ENCODE measurements at places on chromosomes 6 and 20.

- no peak for DNase-seq
Observed at GRCh38 chr6:29516108-29516507, 28.4 kb upstream of the MAS1L start.

- no peak for DNase-seq
Observed at GRCh38 chr6:2782356-2782708, 17.1 kb downstream of the WRNIP1 start.

DNA sequence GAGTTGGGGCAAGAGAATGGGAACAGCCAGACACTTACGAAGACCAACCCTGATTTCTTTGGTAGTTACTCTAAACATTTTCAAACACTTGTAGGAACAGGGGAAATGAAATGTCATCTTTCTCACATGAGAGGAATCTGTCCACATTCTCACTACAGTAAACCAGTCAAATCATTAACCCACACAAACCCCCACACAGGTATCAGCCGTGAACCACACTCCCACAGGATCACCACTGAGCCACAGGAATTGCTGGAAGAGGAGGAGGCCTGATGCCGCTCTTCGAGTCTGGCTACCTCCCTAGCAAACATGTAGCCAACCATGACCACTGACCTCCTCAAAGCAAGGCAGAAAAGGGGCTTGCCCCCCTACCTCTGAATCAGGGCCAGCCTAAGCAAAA is 6.9 kb upstream of the RSPO3 start:
- no peak for DNase-seq

- no peak for DNase-seq
Observed at GRCh38 chr6:167748458-167749379, 78.0 kb upstream of the AFDN start.

GRCh38 chr20:341682-342081 is 5.2 kb upstream of the NRSN2 start:
- DNase-seq: no peak

DNA sequence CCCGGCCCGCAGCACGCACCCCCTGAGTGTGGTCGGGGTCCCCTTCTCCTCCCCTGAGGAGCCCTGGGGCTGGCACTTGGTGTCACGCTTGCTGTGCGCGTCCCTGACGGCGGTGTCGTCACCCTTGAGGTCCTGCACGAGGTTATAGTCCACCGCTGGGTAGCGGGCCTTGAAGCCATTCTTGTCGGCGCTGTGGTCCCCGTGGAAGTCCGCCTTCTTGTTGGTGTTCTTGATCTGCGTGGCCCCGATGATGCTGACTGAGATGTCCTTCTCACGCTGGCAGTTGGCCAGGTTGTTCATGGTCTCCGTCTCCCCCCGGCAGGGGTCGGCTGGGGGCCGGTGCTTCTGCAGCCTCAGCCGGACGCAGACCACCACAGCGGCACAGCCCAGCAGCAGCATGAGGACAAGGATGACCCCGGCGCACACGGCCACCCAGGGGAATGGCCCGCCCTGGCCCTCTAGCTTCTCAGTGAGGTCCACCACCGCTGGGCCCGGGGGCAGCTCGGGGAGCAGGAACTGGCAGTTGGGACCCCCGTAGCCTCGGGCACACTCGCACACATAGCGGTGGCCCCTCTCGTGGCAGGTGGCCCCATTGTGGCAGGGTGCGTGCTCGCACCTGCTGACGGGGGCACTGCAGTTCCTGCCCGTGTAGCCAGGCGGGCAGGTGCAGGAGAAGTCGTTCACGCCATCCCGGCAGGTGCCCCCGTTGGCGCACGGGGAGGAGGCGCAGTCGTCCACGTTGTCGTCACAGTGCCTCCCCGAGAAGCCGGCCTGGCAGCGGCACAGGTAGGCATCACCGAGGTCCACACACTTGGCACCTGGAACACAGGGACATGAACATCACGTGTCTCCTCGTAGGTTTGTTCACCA is 7.4 kb downstream of the DLL1 start:
- no peak for DNase-seq

DNA sequence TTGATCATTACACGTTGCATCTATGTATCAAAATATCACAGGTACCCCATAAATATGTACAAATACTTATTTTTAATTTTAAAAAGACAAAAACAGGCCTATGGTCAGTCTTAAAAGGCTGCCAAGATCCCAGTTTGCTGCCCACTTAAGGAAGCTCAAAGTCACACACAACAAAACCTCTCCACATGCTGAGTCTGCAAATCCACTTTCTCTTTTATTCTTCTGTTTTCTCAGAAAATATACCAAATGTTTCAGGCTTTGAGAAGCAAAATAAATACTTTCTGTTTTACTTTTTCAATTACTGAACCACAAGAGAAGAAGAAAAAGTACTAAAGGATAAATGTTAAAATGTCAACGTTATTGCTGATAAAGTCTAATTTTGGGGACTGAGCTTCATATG is 107.8 kb upstream of the MANEA start:
- DNase-seq: no peak

GRCh38 chr6:55922406-55922805 is 47.0 kb upstream of the BMP5 start:
- DNase-seq: no peak

GRCh38 chr6:35015476-35015875 is 125.7 kb downstream of the TCP11 start:
- no peak for DNase-seq

GRCh38 chr6:126010040-126010439 is 23.7 kb downstream of the TRMT11 start:
- DNase-seq: no peak

DNA sequence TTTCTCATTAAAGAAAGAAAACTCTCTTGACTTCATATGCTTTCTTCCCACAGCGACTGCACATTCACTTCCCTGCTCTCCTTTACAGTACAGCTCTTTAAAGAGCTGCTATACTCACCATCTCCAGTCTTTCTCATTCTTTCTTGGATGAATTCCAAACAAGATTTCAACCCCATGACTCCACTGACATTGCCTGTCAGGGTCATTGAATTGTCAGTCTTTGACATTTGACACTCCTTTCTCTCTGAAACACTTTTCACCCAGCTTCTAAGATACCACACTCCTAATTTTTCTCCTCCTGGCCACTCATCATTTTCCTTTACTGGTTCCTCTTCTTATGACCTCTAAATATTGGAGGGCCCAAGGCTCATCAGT is 811 bp upstream of the ARMH2 start:
- DNase-seq: no peak

GRCh38 chr20:1669304-1669703 is 11.7 kb upstream of the SIRPG start:
- DNase-seq: peak; percentile 52

DNA sequence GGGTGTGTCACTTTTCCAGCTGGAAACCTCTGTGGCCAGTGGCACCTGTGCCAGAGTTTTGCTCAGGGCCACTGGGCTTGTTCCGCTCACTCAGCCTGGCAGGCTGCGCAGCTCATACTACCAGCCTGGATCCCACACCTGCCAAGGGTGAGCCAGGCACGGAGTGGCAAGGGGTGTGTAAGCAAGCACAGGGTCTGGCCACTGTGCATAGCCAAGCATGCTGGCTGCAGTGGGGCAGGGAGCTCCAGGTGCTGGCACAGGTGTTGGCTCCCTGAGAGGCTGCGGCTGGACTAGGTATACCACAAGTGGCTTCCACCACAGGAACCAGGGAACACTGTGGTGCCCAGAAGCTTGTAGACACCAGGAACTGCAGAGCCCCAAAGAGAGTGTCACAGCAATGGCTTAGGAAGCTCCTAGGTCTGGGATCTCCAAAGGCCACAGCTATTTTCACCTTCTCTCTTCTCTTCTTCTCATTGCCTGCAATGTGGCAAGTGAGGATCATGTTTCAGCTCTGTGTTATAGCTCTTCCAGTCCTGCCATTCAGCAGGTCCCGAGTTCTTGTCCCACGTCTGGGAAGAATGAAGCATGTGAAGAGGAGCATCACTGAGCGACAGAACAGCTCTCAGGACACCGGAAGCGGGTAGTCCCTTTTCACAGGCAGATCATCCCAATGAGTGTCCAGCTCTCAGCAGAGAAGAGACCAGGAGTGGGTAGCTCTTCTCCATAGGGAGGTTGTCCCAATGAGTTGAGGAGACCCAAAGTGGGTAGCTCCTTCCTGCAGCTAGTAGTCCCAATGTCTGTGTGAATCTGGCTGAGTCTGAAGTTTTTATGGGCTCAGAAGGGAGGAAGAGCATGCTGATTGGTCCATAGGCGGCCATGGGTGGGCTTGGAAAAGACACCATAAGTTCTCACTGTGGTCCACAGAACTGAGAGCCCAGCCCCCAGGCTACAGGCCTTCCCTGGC is 41.3 kb downstream of the WASF1 start:
- no peak for DNase-seq

GRCh38 chr6:19896693-19897010 is 59.5 kb downstream of the ID4 start:
- no peak for DNase-seq

DNA sequence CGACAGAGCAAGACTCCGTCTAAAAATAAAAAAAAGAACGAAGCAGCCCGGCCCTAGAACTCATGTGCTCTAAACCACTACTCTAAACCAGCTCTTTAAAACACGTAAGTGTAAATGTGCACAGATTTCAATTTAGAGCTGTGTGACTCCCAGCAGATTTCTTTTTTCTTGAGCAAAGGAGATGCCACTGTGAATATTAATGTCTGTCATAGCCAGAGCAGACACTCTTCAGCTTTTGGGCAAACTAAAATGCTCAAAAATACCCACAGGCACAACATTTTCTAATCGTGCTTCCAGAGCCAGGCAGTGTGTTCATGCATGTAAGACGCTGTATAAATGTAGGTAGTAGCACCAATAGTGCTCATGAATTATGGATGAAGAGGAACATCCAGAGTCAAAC is 218.9 kb upstream of the PLCB4 start:
- DNase-seq: no peak

DNA sequence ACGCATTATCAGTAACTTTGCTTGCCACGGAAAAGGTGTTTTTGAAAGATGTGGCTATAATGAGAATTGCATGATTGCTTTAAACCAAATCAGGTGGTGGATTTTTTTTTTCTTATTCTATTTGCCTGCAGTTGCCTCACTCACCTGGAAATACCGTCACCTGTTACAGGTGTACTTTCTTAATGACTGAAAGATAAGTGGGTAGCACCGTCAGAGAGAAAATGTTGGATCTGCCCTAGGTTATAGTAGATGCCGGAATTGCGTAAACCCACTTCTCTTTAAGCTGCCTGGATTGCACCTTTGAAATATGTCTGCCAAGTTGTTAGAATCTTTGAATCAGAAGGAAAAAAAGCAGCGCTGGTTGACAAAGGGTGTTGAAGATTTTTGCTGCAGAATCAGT is 68.5 kb downstream of the SH3BGRL2 start:
- DNase-seq: no peak

DNA sequence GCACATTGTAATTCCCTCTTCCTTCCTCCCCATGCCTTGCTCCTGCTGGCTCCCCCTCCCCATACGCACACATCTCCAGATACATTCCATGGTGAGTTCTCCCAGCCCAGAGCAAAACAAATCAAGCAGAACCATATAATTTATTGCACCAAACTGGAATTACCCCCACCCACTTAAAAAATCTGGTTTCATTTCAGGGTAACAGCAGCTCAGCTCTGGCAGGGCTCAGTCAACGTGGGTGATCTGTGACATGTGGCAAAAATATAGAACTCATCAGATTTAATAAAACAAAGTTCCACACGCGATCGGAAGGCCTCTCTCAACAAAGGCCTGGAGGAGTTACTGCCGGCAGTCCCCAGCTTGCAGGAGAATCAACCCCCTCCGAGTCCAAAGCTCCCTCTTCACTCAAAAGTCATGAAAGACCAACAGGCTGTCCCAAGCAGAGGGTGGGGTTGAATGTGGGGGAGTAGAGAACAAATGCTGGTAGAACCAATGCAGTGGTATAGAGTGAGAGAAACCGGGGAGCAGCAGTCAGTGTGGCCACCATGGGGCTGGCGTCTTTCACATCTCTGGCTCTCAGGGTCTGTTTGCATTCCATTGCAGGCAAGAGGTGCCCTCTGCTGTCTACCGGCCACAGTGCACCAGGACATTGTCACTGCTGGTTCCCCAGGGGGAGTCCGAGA is 323.3 kb upstream of the NT5E start:
- peak; percentile 61 for DNase-seq

DNA sequence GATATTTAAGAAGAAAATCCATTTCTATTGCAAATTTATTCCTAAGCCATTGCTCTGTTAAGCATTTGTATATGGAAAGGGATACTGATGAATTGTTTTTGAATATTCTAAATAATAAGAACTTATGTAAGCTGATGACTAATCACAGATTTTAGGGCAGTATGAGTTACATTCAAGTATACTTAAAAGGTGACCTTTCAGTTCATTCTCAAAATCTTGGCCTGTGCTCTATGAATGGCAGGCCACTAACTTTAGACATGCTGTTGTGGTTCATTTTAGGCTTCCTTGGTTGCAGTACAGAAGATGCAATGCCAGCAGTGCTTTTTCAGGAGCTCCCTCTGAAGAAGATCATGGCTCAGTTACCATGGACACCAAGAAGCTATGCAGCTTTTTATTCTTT is 380.4 kb downstream of the CENPW start:
- DNase-seq: no peak

GRCh38 chr6:30510419-30511168 is 21.3 kb downstream of the HLA-E start:
- DNase-seq: no peak

- DNase-seq: no peak
Observed at GRCh38 chr20:58840816-58841538, 9.7 kb downstream of the GNAS-AS1 start.

DNA sequence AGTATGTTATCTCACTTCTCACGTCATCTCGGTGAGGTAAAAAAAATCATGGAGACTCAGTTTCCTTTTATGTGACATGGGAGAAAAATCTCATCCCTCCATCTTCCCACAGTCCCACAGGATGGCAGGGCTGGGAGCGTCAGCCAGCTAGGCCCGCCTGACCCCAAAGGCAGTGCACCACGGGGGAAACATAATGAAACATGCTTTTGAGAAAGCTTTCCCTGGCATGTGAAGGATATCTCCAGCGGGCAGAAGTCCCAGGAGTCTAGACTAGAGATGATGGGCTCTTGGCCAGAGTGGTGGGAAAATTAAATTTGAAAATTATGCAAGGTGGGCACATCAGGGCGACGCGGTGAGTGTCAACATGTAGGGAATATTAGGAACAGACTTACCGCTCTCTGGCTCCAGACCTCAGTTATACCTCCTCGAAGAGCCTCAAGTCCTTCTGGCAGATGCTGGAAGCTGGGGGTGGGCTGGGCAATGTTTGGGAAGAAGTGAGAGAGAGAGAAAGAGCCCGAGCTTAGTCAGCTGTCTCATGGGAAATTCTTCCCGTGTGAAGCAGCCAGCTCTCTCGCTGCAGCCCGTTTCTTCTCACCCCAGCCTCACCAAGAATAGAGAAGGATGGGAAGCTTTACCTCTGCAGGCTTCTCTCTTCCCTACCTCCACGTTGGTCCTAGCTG is 52.3 kb downstream of the MOCS1 start:
- no peak for DNase-seq

DNA sequence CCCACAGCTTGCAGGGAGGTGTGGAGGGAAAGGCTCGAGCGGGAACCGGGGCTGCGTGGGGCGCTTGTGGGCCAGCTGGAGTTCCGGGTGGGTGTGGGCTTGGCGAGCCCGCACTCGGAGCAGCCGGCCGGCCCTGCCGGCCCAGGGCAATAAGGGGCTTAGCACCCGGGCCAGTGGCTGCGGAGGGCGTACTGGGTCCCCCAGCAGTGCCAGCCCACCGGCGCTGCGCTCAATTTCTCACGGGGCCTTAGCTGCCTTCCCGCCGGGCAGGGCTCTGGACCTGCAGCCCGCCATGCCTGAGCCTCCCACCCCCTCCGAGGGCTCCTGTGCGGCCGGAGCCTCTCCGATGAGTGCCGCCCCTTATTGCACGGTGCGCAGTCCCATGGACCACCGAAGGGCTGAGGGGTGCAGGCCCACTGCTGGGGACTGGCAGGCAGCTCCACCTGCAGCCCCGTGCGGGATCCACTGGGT is 1242.2 kb upstream of the EYS start:
- DNase-seq: no peak
